AG04449 (cell line): ENCODE measurements at places on chromosomes 12 and 14.

- peak; percentile 10 for DNase-seq
Observed at GRCh38 chr12:116922194-116922897, 11.6 kb downstream of the FBXW8 start.

GRCh38 chr12:48002414-48002730, 1.9 kb downstream of the COL2A1 start:
- DNase-seq = no peak

- peak; percentile 81 for DNase-seq
Observed at GRCh38 chr12:77847680-77848431, 17.2 kb downstream of the NAV3 start.

DNA sequence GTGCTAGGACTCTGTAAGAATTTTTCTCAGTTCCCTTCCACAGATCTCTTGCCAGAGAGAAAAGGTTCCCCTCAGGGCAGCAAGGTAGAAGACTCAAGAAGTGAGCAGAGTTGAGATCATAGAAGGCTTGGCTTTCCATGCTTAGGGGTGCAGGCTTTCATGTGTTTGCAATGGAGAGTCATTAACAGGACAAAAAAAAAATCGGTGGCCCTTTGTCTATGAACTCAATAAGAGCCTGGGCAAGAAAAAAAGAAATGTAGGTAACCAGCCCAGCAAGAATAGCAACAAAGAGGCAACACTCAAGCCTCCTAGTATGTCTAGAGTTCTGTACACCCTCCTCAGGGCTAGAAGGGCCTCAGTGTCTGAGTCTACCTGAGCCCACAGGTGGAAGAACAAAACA, 23.4 kb upstream of the LRP6 start:
- DNase-seq = no peak

DNA sequence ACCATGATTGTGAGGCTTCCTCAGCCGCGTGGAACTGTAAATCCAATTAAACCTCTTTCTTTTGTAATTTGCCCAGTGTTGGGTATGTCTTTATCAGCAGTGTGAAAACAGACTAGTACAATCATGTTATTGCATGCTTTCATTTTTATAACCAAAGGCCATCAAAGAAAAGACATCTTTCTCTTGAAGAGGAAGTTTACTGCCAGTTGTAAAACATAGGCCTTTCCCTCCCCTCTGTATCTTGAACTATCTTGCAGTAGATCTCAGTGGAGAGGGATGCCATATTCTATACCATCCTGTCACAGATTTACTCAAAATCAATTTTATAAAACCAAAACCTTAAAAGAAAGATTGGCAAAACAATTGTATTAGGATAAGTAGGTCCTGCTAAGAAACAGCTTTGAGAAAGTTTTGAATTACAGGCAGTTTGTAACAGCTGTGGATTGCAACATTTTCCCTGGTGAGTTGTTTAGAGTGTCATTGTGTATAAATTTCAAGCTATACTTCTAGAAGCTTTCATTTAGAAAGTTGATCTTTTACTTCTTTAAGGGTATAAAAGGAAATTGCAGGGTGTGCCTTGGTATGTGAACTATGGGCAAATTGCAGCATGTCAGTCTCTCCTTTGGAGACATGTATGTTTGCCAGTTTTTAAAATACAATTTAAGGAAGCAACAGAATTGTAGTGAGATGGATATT, 128.0 kb downstream of the ATP23 start:
- peak; percentile 19 for DNase-seq

- DNase-seq = no peak
Observed at GRCh38 chr12:91224401-91224800, 41.8 kb upstream of the DCN start.

DNA sequence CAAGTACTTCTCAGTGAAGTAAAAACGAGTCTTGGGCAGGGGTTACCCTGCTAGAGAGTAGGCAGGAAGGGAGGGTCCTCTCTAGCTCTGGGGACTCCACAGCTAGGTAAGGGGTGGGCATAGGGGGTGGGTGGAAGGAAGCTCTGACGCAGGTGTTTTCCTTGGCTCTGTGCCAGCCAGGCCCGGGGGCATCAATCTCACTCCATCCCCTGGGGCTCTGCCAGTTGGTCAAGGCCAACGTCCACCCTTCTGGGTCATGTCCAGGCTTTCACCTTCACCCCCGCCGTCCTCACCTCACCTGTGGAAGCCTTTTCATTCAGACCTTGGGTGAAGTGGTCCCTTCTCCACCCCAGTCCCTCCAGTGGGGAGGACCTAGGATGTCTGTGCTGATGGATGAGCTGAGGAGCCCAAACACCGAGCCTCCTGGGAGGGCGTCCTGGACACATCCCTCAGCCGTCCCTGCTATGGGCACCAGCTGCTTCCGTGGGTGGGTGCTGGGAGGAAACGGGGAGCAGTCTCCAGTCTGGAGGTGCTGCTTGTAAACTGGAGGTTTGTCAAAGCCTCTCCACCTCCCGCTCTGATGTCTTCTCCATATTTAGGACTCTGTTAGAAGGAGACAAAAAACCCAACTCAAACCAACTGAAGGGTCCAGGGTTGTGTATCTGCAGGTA, 71.5 kb upstream of the SFSWAP start:
- no peak for DNase-seq

DNA sequence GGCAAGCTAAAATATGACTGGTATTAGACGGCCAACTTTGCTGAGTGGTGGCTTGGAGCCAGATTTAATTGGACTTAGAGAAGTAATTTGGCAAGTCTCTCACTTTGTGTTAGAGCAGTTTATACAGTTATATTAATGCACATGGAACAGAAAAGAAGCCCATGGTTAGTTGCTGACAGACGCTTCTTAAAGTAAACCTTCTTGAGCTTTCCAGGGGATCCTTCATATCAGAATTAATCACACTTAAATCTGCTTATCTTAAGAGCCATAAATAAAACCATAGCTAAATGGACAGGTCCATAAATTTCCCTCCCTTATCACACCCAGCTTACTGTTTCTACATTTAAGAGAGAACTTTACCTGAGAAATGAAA, 9.6 kb downstream of the GSG1 start:
- no peak for DNase-seq

GRCh38 chr12:111409780-111410430, 4.2 kb downstream of the SH2B3 start:
- DNase-seq = no peak

- no peak for DNase-seq
Observed at GRCh38 chr12:15276088-15276698, 46.1 kb upstream of the PTPRO start.
